ENCODE measurements at places on chromosomes 2 and 18.
A peak's percentile ranks its signal among the peaks of the same experiment; 100 is the strongest.

- no peak overlapping the region for H3K27ac ChIP-seq
- no peak overlapping the region for H3K4me3 ChIP-seq
- no peaks in the 10 kb centered on the region for H3K36me3 ChIP-seq
- no peak for DNase-seq
- H3K27me3 ChIP-seq: no peaks in the 10 kb centered on the region
These were observed 5.4 kb downstream of the METTL21A start for GRCh38 chr2:207619764-207620203.

DNA sequence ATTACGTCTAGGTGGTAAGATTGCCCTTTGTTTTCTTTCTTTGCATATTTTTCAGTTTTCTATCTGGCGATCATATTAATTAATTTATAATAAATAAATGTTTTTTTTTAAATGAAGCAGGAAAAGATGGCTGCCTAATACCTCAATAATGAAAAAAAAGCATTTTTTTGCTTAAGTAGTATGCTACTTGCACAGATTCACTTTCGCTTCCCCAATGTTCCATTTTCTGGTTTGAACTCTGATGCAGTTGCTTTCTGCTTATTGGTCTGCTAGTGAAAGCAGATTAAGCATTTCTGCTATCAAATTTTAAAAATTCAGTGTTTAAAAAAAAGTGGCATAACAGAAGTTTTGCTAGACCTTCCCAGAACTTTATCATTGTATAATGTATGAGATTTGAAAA is 11.9 kb upstream of the TMEM182 start:
- H3K27me3 ChIP-seq: no peaks in the 10 kb centered on the region
- H3K4me1 ChIP-seq: peaks cover 6% of the 10 kb centered on the region
- DNase-seq: no peak
- no peak overlapping the region for H3K27ac ChIP-seq
- no peak overlapping the region for H3K4me3 ChIP-seq

DNA sequence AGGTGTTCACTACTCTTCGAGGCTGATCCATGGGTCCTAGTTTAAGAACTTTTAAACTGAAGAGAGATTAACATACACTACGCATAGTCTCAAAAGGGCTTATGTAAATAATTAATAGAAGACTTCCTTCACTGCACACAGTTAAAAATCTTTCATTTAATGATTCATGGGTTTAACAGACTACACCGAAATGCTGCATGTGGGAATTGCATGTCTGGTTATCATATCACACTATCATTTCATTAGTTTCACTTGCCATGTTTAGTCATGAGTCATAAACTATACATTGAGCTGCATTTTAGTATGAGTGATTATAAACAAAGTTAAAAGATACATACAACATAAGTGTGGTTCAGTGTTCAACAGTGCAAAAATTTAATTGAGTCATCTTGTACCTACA is 31.2 kb downstream of the GLS start:
- no peaks in the 10 kb centered on the region for H3K4me1 ChIP-seq
- H3K4me3 ChIP-seq: no peak overlapping the region
- H3K27me3 ChIP-seq: no peaks in the 10 kb centered on the region
- DNase-seq: no peak
- H3K27ac ChIP-seq: no peak overlapping the region
- no peaks in the 10 kb centered on the region for H3K36me3 ChIP-seq

GRCh38 chr2:190344276-190344827 is 963 bp downstream of the INPP1 start:
- no peaks in the 10 kb centered on the region for H3K36me3 ChIP-seq
- DNase-seq: peak; percentile 85
- H3K27ac ChIP-seq: peak overlapping the region; percentile 97
- peak overlapping the region; percentile 67 for H3K4me3 ChIP-seq

DNA sequence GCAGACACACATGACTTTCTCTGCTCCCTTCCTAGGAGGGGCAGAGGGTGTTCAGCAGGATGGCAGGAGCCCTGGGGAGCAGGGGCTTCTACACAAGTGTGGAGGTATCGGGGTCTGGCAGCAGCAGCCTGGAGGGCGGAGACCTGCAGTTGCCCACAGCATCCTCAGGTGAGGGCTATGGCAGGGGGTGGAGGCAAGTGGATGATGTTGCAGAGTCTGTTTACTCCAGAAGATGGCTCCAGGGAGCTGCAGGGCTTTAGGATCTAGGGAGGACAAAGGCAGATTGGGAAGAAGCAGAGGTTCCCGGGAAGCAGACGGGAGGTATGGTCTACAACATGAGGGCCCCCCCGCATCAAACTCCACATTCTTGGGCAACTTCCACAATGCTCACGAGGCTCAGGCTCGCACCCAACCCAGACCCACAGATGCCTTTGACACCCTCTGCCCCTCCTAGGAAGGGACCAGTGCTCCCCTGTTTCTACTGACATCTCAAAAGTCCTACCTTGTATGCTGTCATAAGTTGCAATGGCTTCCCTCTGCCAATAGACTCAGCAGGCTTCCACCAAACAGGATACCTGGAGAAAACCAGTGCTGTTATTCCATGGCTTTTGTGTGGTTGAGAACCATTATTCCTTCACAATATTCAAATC is 12.0 kb upstream of the ATP6V1C2 start:
- no peak overlapping the region for H3K27ac ChIP-seq
- H3K36me3 ChIP-seq: no peaks in the 10 kb centered on the region
- peak; percentile 33 for DNase-seq

- H3K4me3 ChIP-seq: no peak overlapping the region
- no peak for DNase-seq
- H3K4me1 ChIP-seq: no peaks in the 10 kb centered on the region
- no peaks in the 10 kb centered on the region for H3K36me3 ChIP-seq
These were observed 60.4 kb downstream of the KCNJ3 start for GRCh38 chr2:154758871-154759270.

DNA sequence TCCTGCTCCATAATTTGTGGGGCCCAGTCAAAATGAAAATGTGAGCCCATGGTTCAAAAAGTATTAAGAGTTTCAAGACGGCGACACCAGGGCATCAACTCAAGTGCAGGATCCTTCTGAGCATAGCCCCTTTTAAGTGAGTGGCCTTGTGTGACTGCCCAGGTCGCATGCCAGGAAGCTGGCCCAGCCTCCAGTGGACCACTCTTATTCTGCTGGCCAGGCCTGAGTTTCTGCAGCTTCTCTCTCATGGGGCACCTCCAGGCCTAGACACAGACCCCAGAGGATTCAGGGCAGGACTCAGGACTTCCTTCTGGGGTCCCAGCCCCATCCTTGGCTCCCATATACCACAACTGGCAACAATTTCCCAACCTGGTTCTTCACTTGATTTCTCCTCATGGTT is 83.5 kb upstream of the HAAO start:
- H3K4me1 ChIP-seq: no peaks in the 10 kb centered on the region
- no peak overlapping the region for H3K4me3 ChIP-seq
- H3K36me3 ChIP-seq: no peaks in the 10 kb centered on the region
- H3K27me3 ChIP-seq: no peaks in the 10 kb centered on the region
- DNase-seq: no peak
- H3K27ac ChIP-seq: peak overlapping the region; percentile 57

- peak overlapping the region; percentile 39 for H3K4me3 ChIP-seq
- H3K27ac ChIP-seq: no peak overlapping the region
- DNase-seq: peak; percentile 51
- H3K4me1 ChIP-seq: no peaks in the 10 kb centered on the region
These were observed 56.7 kb upstream of the MSTN start for GRCh38 chr2:190119257-190119656.

DNA sequence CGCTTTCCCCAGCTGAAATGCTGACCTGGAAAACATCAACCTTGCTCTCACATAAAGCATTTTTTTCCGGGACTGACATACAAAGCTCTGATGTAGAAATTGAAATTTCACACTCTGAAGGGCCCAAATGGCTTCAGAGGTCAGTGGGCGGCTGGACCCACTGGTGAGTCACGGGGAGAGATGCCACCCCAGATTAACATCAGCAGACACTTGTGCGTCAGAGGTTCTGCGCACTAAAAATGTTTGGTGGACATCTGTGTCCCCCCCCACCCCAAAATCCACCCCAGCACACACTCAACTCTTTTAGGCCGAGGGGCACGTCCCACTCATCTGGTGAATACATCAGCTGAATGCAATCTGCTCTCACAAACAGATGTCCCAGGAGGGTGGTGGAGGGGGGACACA is 208.9 kb downstream of the ASB1 start:
- no peaks in the 10 kb centered on the region for H3K27me3 ChIP-seq
- H3K4me1 ChIP-seq: no peaks in the 10 kb centered on the region
- H3K36me3 ChIP-seq: no peaks in the 10 kb centered on the region
- H3K4me3 ChIP-seq: no peak overlapping the region
- no peak for DNase-seq

DNA sequence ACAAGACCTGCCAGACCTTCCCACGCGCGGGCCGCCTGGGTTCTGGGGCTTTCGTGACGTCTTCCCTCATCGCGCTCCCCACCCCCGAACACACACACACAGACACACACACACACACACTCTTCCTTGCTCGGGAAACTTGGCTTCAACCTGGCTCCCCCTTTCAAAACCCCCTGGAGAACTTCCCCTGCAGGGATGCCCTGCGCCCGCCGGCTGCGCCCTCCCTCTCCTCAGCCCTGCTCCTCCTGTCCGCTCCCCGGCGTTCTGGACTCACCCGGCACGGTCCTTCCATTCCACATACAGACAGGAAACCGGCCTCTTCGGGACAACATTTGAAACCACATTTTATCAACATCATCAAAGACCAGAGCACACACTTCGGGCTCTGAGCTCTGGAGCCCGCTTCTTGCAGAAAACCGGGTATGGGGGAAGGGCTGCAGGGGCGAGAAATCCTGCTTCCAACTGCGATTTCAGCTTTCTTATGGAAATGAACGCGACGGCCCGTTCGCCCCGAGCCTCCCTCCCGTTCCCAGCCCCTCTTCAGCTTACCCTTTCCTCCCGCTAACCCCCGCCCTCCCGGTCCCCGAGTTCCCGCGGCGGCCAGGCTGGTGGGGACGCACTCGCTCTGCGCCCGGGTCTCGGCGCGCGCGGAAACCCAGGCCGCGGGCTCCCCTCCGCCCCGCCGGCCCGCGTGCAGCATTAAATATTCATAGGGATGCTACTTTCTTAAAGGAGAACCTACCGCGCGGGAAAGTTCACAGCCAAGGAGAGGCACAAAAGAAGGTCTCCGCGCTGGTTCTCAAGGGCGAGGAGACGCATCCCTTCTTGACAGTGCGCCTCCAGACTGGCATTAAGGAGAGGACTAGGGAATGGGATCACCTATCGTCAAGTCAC is 18.3 kb downstream of the POU3F3 start:
- no peaks in the 10 kb centered on the region for H3K4me1 ChIP-seq
- H3K27ac ChIP-seq: no peak overlapping the region
- no peaks in the 10 kb centered on the region for H3K36me3 ChIP-seq
- H3K4me3 ChIP-seq: peak overlapping the region; percentile 60
- no peaks in the 10 kb centered on the region for H3K27me3 ChIP-seq

DNA sequence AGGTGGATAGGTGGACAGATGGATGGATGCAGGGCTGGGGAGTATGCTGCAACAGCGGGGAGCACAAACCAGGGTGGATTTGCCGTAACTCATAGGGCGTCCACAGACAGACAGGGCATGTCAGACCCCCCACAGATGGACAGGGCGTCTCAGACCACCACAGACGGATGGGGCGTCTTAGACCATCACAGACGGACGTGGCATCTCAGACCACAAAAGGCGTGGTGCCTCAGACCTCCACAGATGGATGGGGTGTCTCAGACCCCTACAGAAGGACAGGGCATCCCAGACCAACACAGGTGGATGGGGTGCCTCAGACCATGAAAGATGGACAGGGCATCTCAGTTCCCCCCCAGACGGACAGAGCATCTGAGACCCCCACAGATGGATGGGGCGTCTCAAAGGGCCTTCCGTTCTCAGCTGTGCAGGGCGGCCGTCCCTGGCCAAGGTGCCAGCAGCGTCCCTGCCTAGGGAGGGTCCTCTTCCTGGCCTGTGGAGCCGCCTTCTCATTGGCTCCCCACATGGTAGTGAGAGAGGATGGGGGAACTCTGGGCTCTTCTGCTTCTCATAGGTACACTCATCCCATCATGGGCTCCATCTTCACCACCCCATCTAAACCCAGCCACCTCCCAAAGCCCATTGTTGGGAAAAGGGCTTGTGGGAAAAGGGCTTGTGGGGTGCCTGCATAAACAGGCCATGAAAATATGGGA is 2.1 kb downstream of the ANKMY1 start:
- no peaks in the 10 kb centered on the region for H3K27me3 ChIP-seq
- no peak overlapping the region for H3K27ac ChIP-seq
- no peaks in the 10 kb centered on the region for H3K36me3 ChIP-seq
- DNase-seq: no peak
- no peak overlapping the region for H3K4me3 ChIP-seq
- no peaks in the 10 kb centered on the region for H3K4me1 ChIP-seq

DNA sequence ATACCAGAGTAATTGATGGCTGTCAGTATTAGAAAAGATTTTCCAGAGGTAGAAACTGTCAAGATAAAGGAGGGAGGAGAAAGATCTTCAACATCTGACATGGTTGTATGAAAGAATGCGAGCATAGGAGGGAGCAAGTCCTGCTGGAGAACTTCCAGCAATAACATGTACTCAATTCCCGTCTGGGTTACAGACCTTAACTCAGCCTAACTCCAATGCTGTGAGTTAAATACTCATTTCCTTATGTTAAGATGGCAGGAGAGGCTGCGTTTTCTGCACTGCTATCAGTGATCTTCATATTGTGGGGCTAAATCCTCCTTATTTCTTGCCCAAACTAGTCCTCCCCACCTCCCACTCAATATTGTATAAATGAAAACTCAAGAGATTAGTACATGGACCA is 6.7 kb upstream of the CERS6 start:
- no peaks in the 10 kb centered on the region for H3K36me3 ChIP-seq
- H3K27ac ChIP-seq: no peak overlapping the region
- DNase-seq: no peak
- no peaks in the 10 kb centered on the region for H3K4me1 ChIP-seq
- H3K4me3 ChIP-seq: no peak overlapping the region

DNA sequence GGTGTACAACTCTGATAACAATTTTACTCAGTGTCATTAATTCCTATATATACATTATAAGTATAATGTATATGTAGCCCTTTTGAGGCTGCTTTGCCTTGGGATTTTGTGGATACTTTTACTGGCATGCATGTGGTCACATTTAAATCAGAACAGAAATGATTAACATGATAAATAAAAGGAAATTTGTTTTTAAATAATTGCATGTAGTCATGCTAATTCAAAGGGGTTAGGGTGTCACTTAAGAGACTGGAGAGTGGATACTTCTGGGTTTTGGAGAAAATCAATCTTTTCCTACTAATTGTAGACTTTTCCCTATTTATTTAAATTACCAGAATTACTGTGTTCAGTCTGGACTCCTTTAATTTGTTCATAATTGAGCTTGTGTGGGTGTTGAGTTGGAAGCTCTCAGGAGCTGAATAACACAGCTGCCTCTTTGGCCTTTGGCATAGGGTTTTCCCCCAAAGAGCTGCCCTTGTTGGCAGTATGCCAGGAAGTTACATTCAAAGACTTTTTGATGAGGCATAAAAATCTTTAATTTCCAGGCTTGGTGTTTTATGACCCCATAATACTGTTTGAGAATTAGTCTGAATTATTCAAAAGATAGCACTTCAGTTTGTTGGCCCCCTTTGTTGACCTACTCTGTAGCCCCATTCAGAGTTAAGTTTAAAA is 484.7 kb upstream of the NRP2 start:
- H3K4me3 ChIP-seq: no peak overlapping the region
- DNase-seq: no peak
- no peak overlapping the region for H3K27ac ChIP-seq
- no peaks in the 10 kb centered on the region for H3K36me3 ChIP-seq
- no peaks in the 10 kb centered on the region for H3K27me3 ChIP-seq

- H3K4me1 ChIP-seq: no peaks in the 10 kb centered on the region
- no peak overlapping the region for H3K27ac ChIP-seq
- no peak for DNase-seq
- H3K36me3 ChIP-seq: no peaks in the 10 kb centered on the region
These were observed 123.0 kb downstream of the NFATC1 start for GRCh38 chr18:79518683-79519128.

All from right lobe of liver (tissue), 6 donors.